ENCODE measurements at places on chromosomes 3 and 15.

GRCh38 chr3:186193534-186194450 lies 84.9 kb upstream of the ETV5 start:
- no peak for DNase-seq

DNA sequence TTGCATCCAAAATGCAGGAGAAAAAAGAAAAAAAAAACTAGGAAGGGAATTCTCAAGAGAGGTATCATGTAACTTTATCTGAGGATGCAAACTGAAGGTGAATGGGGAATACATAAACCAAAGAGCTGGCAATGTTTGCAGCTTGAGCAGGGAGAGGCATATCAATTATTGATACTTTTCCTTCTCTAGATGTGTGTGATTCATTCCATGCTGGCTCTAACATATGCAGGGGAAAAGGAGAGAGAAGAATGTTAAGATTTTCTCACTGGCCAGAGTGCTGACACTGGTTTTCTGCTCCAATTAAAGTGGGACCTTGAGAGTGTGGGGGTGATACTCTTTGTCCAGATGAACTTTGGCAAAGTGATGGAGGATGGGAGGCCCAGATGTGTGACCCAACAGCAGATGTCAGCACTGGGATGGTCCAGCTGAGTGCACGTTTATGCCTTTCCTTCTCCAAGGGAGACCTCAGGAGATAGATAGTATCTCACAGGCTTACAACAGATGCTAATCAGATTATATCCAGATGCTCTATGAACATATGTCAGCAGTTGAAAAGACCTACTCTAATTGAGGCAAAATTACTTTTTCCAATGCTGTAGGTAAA lies 50.0 kb upstream of the PSMD6 start:
- no peak for DNase-seq

DNA sequence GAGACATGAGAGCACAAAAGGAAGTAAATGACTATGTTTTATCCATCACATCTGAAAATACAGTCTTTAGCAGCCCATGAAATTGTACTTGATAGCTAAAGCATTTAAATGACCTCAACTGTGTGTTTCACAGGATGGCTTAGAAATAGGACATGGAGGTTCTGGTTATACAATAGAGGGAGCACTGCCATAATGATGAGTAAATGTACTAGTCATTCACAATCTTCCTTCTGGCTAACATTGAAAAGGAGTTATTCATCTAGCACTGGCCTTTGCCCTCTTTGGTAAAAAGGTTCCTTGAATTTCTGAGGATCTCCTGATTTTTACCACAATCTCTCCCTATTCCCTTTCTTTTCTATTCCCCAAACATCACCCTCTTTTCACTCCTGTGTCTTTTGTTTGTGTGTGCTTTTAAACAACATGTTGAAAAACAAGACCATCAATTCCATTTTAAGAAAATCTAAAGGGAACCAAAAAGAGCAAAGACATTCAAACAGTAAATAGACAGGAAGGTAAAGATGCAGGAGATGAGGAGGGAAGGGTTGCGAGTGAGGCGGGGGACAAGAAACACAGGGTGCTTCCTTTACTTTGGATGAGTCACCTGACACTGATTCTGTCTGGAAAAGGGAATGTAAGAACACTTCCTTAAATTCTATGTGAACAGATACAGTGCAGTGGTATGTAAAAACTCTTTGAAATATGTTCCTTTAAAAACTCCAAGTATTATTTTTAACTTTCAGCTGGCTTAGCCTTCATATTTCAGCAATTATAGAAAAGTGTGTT lies 619.0 kb downstream of the MECOM start:
- DNase-seq = no peak

DNA sequence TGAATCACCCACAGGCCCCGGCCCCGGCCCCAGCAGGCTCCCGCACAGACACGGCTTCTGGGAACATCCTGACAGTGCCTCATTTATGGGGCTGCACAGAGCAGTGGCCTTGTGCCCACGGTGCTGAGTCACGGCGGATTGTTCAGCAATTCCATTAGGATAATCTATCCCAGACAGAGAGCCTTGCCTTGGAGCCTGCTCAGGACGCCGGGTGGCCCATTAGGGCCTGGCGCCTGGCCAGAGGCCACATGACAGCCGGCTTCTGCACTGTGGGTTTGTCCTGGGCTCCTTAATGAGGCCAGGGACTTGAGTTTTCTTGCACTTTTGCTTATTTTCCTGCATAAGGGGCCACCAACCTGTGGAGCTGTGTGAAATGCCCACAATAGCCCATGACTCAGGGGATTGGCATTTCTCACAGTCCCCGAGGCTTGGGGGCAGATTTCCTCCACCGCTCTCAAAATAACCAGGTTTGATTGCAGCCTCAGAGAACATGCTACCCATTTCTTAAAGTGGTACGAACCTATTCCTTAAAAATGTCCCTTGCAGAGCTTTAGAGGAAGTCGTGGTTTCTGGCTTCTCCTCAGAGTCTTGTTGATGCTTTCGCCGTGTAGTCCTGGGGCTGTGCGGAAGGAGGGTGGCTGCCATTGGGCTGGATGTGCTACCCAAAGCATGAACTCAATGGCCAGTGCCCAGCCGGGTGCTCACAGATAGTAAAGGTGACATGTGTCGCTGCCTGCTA lies 19.0 kb downstream of the SYNM start:
- no peak for DNase-seq

- DNase-seq = no peak
These were observed 75.6 kb upstream of the CACNA2D3 start for GRCh38 chr3:54046641-54047214.

DNA sequence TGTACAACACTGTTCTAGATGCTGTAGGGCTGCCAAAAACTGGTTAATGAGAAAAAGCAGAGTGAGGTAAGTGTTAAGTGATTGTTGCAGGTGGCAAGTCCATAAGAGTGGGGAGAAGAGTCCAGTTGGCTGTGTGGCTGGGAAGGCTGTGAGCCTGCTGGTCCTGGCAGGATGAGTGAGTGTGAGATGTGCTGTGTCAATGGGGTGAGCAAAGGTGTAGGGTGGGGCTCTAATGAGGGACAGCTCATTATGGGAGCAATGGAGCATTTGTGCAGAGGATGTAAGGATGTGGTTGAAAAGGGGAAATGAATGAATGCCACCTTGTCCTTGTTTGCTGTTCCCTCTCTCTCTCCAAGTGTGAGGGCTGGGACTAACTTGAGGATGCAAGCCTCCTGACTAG lies 145.3 kb upstream of the ROPN1 start:
- no peak for DNase-seq

GRCh38 chr3:101850246-101851051 lies 1.1 kb downstream of the NFKBIZ start:
- DNase-seq = peak; percentile 27

DNA sequence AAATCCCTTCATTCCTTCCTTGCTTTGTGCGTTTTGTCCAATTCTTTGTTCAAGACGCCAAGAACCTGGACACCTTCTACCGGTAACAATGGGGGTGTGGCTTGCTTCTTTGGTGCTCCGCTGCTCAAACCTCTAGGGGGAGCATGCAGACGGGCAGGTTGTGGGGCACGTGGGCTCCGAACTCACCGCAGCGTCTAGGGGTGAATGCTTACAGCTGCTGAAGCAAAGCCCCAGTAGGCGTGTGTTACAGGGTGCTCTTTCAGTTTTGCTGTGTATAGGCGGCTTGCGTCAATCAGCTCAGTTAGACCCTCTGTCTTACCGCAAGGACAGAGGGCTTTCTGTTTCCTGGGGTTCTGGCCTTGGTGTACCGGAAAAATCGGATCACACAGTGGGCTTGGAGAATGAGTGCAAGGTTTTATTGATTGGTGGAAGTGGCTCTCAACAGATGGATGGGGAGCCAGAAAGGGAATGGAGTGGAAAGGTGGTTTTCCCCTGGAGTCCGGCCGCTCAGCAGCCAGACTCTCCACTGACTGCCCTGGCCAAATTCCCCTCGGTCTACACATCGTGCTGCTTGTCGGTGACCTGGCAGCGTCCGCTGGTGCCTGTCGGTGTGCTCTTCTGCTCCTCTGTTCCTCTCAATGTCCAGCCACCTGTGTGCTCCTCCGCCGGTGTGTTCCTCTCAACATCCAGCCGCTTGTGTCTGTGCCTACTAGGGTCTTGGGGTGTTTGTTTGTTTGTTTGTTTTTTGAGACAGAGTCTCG lies 1.2 kb upstream of the LRRC34 start:
- DNase-seq = peak; percentile 71

DNA sequence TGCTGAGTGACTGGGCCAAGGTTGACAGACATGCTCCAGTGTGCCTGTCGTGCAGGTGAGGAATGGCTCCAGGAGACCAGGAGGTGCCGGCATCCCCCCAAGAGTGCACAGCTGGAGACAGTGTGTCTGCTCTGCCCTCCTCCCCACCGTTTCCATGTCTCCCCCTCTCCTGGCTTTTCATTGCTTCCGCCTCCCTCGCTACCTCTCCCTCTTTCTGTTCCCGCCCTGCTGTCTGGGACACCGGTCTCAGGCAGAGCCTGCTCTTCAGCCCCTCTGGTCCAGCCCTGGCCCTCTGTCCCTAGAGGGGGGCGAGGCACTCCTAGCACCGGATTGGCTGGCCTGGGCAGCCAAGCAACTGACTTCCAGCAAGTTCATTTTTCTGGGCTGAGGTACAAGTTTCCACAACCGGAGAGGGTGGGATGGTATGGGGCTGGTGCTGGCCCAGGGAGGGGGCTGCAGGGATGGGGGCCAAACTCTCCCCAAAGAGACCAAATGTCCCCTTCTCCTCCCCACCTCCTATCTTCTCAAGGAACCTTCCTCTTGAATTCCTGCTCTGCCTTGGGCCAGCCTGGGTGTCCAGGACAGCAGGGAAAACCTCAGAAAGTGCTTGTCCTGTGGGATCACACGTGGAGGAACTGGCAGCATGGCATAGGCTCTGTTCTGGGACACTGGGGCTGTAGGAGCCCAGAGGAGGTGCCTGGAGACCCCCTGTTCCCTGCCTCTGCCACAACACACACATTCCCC lies 32.6 kb downstream of the PRKCD start:
- DNase-seq = no peak

DNA sequence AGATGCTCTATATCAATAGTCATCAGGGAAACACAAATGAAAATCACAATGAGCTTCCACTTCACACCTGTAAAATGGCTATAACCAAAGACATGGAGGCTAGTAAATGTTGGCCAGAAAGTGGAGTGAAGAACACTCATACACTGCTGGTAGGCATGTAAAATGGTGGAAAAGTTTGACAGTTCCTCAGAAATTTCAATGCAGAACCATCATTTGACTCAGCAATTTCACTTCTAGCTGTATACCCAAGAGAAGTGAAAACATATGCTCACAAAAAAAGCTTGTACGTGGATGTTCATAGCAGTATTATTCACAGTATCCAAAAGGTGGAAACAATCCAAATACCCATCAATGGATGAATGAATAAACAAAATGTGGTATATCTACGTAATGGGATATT lies 19.2 kb upstream of the TOP2B start:
- DNase-seq = no peak

DNA sequence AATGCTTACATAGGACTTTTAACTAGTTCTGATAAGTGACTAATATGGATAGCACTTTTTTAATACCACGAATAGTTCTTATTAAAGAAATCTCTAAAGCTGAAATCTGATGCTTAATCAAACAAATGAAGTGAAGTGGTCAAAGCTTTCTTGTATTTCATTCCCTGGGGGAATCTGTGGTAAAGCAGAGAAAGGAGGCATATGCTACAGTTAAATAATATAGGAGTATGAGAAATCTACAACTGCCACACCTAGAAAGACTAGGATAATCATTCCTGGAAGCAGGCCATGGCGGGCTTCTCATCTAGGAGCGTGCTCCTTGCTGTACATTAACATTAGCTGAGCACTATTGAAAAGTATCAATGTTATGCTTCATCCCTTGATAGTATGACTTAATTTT lies 835.7 kb downstream of the OTOL1 start:
- DNase-seq = no peak

GRCh38 chr3:145817870-145818483 lies 343.0 kb downstream of the PLOD2 start:
- DNase-seq = no peak

DNA sequence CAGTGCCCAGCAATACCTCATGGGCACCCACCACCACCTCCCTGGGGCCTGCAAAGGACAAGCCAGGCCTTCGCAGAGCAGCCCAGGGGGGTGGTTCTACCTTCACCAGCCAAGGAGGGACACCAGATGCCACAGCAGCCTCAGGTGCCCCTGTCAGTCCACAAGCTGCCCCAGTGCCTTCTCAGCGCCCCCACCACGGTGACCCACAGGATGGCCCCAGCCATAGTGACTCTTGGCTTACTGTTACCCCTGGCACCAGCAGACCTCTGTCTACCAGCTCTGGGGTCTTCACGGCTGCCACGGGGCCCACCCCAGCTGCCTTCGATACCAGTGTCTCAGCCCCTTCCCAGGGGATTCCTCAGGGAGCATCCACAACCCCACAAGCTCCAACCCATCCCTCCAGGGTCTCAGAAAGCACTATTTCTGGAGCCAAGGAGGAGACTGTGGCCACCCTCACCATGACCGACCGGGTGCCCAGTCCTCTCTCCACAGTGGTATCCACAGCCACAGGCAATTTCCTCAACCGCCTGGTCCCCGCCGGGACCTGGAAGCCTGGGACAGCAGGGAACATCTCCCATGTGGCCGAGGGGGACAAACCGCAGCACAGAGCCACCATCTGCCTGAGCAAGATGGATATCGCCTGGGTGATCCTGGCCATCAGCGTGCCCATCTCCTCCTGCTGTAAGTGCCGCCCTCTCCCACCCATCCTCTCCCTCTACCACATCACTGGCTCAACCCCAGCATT lies 19.2 kb upstream of the BFSP2 start:
- DNase-seq = no peak

DNA sequence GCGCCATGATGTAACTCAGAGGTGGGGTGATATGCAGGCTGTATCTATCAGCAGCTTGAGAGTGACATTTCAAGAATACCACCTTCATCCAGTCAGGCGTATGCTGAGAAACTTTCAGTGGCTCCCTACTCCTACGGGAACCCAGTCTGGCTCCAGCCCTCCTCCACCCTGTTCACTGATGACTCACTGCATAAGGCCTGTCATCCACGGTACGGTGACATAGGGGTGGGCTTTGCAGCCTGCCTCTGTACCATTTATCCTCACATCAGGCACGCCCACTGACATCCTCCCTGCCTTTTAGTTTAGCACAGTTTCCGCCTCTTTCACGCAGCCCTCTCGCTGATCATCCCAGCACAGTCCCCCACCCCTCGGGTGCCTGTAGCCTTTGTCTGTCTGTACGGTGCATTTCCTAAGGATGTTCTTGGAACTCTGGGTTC lies 11.7 kb downstream of the PXYLP1 start:
- peak; percentile 66 for DNase-seq

DNA sequence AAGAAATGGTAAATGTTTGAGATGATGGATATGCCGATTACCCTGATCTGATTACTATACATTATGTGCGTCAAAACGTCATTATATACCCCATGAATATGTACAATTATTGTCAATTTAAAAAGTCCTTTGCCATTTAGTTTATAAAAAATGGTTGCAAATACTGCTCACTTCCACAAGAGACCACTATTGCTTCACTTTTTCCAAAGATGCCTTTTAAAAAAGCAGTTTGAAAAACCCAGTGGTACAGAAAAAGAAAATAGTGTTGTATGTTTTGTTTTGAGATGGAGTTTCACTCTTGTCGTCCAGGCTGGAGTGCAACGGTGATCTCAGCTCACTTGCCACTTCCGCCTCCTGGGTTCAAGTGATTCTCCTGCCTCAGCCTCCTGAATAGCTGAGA lies 39.3 kb downstream of the EDEM1 start:
- no peak for DNase-seq

GRCh38 chr15:54273928-54274327 lies 295.7 kb downstream of the UNC13C start:
- no peak for DNase-seq

Data from activated gamma-delta T cell treated with Interleukin-2 at 50 U/mL for 16 hours (primary cell).